ENCODE measurements at places on chromosomes 3 and 15. TPM values are rescaled to one million over a fixed set of nuclear protein-coding genes. Genes with fewer than 3 reads are reported as not detected.

DNA sequence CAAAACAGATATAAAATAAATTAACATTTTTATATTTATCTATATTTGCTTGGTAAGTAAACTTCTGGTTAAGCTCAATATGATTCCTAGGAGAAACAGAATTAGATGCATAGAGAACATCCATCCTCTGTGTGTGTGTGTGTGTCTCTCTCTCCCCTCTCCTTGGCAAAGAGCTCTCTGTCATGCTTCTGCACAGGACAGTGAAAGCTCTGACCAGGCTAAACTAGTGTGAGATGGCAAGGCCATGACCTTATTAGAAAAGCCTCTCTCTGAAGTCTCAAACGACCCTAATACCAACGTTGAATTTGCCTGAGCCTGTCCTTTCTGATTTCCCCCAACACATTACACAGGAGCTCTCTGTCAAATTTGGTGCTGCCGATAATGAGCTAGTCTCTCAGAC is 746.0 kb downstream of the VGLL3 start:
- H3K36me3 ChIP-seq = no peaks in the 10 kb centered on the region
- no peak for DNase-seq
- no peak overlapping the region for H3K27ac ChIP-seq
- H3K27me3 ChIP-seq = no peaks in the 10 kb centered on the region
- H3K4me1 ChIP-seq = no peaks in the 10 kb centered on the region
- no peak overlapping the region for H3K4me3 ChIP-seq

DNA sequence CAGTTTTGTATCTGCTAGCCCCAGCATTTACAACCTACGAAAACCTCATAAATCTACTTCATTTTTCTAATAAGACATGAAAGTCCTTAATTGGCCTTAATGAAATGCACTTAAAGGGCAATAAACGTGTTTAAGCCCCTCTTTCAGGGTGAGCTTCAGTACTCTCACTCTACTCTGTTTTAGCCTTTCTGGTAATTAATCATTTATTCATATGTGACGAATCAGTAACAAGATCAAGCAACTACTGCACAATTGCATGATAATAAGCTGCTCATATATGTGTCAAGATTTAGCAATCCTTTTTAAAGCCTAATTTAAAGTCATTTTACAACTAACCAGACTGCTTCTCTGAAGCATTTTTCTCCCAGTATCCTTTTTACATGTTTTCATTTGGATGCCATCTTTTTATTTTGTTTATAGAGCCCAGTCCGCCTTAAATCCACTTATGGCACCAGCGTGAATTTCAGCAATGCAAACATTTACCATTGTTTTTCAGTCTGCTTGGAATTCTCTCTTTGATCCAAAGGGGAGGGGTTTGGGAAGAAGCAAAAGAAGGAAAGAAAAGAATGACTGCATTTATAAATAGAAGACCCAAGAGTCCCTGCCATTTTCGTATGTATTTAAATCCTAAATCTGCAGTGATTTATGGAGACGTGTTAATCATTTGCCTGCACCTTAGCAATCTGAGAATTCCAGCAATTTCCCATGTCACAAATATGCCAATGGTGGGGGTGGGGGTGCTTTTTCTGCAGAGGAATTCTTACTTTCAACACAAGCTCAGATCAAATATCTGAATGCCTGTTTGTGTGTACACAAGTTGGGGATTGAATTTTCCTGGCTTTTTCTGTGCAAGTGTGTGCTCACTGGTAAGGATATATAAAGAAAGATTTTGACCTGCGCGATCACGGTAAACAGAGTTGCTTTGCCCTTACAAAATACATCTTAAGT is 230.8 kb upstream of the TBC1D5 start:
- no peaks in the 10 kb centered on the region for H3K27me3 ChIP-seq
- H3K4me1 ChIP-seq = no peaks in the 10 kb centered on the region
- H3K4me3 ChIP-seq = no peak overlapping the region
- DNase-seq = no peak
- no peak overlapping the region for H3K27ac ChIP-seq

GRCh38 chr15:27137127-27137526 is 166.1 kb downstream of the GABRG3 start:
- DNase-seq = no peak
- H3K4me1 ChIP-seq = peaks cover 6% of the 10 kb centered on the region
- H3K27ac ChIP-seq = no peak overlapping the region
- H3K4me3 ChIP-seq = no peak overlapping the region

The GOLGA8B gene
- 106 TPM for total RNA-seq

GRCh38 chr3:191523148-191523547 is 62.2 kb downstream of the PYDC2 start:
- H3K4me1 ChIP-seq = no peaks in the 10 kb centered on the region
- no peak for DNase-seq
- no peaks in the 10 kb centered on the region for H3K27me3 ChIP-seq
- no peaks in the 10 kb centered on the region for H3K36me3 ChIP-seq
- no peak overlapping the region for H3K4me3 ChIP-seq

The UQCC5 gene
- total RNA-seq = 12.8 TPM

DNA sequence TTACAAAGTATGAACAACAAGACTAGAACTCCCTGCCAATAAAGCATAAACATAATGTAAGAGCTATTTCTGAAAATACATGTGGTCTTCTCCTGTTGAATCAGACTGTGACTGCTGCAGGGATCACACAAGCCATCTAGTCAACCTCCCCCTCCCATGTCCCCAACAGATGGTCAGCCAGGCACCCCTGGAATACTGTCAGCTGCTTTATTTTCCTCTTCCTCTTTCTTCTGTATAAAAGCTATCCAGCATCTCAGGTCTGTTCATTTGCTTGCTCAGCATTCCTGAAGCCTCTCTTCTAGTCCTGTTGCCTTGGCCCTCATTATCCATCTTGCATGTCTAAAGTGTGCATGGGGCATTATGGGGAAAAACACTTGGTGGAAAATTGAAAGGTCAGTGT is 6.5 kb upstream of the MINDY4B start:
- H3K4me1 ChIP-seq = no peaks in the 10 kb centered on the region
- no peak overlapping the region for H3K27ac ChIP-seq
- no peaks in the 10 kb centered on the region for H3K36me3 ChIP-seq
- H3K27me3 ChIP-seq = no peaks in the 10 kb centered on the region
- no peak overlapping the region for H3K4me3 ChIP-seq

DNA sequence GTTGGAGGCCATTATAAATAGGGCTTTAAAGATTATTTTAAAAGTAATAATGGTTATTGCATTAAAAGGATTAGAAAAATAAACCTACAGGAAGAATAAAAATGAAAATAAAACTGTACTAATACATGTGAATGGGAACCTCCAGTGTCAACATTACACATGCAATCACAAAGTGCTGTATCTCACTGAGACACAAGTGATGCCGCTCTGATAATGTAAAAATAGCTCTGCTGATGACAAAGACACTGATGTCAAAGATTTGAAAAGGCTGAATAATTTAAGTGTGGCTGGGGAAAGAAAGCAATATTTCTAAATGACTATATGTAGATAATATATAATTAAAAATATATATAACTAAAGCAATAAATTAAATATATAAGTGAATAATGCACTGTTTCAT is 129.1 kb upstream of the RAP2B start:
- H3K27ac ChIP-seq = no peak overlapping the region
- no peak for DNase-seq
- no peaks in the 10 kb centered on the region for H3K36me3 ChIP-seq
- H3K4me1 ChIP-seq = no peaks in the 10 kb centered on the region

GRCh38 chr15:66030650-66031049 is 161.4 kb downstream of the RAB11A start:
- DNase-seq = no peak
- no peaks in the 10 kb centered on the region for H3K4me1 ChIP-seq
- H3K27me3 ChIP-seq = no peaks in the 10 kb centered on the region
- H3K27ac ChIP-seq = no peak overlapping the region
- no peak overlapping the region for H3K4me3 ChIP-seq

- no peak for DNase-seq
- no peaks in the 10 kb centered on the region for H3K27me3 ChIP-seq
- H3K4me3 ChIP-seq = no peak overlapping the region
- no peaks in the 10 kb centered on the region for H3K4me1 ChIP-seq
- no peaks in the 10 kb centered on the region for H3K36me3 ChIP-seq
Observed at GRCh38 chr15:62440362-62441105, 275.4 kb upstream of the C2CD4B start.

DNA sequence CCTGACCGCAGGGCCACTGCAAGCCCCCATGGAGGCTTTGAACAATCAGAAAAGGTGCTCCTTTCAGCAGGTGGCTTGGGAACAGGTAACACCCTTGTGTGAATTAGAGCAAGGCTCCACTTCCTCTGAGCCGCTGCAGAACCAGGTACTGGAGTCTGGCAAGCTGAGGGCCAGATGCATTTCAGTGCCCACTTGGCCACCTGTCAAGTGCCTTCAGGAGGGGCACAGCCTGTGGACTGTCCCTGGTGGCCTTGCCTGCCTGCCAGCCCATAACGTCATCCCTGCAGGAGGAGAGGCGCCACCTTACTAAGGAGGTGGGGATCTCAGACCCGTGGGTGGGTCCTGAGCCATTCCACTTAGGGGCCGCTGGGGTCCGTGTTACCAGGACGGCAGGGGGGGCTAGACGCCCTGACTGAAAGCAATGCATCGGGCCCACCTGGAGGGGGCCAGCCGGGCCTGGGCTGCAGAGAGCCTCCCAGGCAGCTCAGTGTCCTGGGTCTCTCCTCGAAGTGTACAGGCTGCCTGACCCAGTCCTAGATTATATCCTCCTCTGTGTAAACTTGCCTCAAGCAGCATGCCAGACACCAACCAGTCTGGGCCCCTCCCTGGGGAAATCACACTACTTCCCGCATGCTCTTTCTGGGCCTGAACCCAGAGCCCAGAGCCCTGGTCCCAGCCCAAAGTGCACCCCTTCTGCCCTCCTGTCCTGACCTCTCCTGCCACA is 16.1 kb downstream of the SPTBN5 start:
- H3K27me3 ChIP-seq = peaks cover 13% of the 10 kb centered on the region
- DNase-seq = peak; percentile 68
- H3K4me3 ChIP-seq = no peak overlapping the region
- H3K4me1 ChIP-seq = peaks cover 4% of the 10 kb centered on the region

GRCh38 chr15:45199136-45199810 is 11.5 kb upstream of the SHF start:
- H3K36me3 ChIP-seq = no peaks in the 10 kb centered on the region
- H3K27me3 ChIP-seq = no peaks in the 10 kb centered on the region
- peak overlapping the region; percentile 60 for H3K4me3 ChIP-seq

GRCh38 chr15:91649831-91650321 is 203.6 kb upstream of the SLCO3A1 start:
- peaks cover 31% of the 10 kb centered on the region for H3K27me3 ChIP-seq
- no peak overlapping the region for H3K4me3 ChIP-seq

The ACTL6A gene
- total RNA-seq = 35.9 TPM

GRCh38 chr3:27633224-27633545 is 88.9 kb downstream of the EOMES start:
- H3K27ac ChIP-seq = peak overlapping the region; percentile 79
- H3K4me1 ChIP-seq = no peaks in the 10 kb centered on the region
- H3K27me3 ChIP-seq = no peaks in the 10 kb centered on the region
- no peak for DNase-seq
- peak overlapping the region; percentile 48 for H3K4me3 ChIP-seq
- H3K36me3 ChIP-seq = no peaks in the 10 kb centered on the region

DNA sequence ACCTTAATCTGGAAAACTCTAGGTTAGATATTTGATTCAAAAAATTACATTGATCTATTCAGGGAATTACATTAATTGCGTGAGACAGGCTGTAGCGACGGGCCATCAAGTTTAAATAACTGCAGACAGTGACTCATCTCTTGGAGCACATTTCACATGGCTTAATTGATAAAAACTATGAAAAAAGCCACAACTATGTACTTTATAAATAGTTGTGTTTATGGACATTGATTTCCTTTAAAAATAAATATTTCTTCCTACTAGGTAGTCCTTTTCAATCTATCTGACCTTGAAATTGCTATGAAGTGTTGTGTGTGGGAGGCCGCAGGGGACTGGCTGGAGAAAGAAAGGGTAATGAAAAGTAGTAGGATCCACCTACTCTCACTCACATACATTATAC is 157.8 kb downstream of the IL1RAP start:
- no peaks in the 10 kb centered on the region for H3K36me3 ChIP-seq
- no peaks in the 10 kb centered on the region for H3K27me3 ChIP-seq
- H3K4me1 ChIP-seq = no peaks in the 10 kb centered on the region
- H3K4me3 ChIP-seq = no peak overlapping the region
- no peak for DNase-seq

DNA sequence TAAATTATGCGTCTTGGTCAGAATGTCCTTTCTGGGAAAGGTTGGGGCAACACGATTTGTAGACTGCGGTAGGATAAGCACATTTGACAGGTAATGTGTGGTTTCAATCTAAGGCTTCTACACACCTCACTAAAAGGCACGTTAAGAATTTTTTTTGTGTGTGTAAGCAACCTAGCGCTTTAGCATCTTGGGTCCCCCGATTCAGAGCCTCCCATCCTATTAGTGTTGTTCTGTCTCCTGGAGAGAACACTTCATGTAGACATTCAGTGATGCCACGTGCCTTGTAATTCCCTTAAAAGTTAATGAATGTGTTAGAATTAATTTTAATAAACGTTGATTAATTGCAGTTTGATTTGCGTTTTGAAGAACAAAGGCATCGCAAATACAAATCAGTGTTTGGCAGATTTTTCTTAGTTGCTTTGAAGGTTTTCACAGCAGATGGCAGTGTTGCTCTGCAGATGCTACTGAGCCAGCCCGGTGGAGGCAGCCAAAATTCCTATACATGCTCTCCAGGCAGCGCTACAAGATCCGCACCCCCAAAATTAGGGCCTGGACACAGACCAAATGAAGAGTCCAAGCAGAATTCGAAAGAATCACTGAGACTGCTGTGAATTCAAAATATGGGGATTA is 63.5 kb downstream of the OTOL1 start:
- H3K4me3 ChIP-seq = no peak overlapping the region
- H3K27ac ChIP-seq = no peak overlapping the region
- H3K4me1 ChIP-seq = no peaks in the 10 kb centered on the region
- H3K27me3 ChIP-seq = no peaks in the 10 kb centered on the region

DNA sequence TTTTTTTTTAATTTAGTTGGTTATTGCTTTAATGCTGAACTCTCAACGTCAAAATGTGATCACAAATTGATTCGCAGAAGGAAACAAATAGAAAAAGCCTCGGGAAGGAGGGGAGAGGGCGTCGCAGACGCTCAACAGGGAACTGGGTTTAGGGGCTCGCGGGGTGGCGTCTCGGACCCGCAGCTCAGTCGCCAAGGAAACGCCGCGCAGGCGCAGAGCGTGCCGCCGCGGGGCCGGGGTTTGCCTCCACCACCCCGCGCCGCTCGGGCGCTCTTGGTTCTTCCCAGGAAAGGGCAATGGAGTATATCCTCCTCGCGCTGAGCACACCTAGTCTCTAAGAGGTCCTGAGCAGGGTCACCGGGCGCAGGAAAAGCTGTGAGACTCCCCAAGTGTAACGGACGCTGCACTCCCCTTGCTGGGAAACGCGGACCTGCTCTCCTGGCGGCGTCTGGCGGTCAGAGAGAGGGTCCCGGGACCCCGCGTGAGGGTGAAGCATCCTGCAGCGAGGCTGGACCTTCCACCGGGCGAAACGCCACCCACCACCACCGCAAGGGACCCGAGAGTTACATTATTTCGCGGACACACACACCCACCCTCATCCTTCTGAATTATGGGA is 753 bp downstream of the PLCH1 start:
- peak overlapping the region; percentile 54 for H3K4me3 ChIP-seq
- no peak overlapping the region for H3K27ac ChIP-seq
- H3K36me3 ChIP-seq = no peaks in the 10 kb centered on the region
- DNase-seq = peak; percentile 78

The CMTM8 gene
- 2.4 TPM for total RNA-seq
